ENCODE measurements at places on chromosomes 4 and X.
A peak's percentile ranks its signal among the peaks of the same experiment; 100 is the strongest.

GRCh38 chr4:146271466-146271865, 57.1 kb downstream of the REELD1 start:
- DNase-seq, result no peak

DNA sequence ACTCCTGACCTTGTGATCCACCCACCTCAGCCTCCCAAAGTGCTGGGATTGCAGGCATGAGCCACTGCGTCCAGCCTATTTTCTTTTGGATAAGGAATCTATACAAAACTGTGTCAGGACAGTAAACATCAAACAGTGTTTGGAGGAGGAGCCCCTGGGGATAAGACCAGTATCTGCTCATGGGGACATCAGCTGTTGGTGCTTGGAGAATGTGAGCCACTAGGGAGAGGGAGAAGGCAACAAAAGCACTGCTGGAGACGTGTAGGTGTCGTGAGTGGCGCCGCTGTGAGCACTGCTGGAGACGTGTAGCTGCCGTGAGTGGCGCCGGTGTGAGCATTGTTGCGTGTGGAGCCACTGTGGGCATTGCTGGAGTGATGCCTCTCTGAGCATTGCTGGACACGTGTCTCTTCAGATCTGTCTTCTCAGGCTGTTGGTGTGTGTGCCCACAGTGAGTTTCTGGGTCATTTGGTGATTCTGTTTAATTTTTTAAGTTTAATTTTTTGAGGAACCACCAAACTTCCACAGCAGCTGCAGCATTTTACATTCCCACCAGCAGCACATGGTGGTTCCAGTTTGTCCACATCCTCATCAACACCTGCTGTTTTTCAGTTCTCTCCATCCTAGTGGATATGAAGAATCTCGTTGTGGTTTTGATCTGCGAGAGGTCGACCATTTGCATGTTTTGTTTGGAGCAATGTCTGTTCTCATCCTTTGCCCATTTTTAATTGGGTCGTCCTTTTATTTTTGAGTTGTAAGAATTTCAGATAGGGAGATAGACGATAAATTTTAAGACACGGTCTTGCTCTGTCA, 19.0 kb downstream of the DGKQ start:
- no peak for DNase-seq

DNA sequence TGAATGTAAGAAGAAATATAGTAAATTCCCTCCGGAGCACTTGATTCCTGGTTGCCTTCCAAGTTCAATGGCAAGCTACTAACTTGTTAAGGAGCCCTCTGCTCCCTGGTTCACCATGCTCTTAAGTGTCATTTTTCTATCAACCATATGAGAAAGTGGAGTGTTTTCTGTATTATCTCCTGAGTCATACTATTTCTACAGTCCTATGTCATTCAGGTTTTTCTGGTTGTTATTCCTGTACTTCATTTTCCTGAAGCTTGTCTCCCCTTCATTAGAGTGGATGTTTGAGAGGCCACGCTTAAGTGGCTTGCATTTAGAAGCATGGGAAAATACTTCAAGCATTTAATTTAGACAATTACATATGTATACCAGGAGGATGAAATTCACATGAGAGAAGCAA, 14.7 kb upstream of the EPGN start:
- no peak for DNase-seq

DNA sequence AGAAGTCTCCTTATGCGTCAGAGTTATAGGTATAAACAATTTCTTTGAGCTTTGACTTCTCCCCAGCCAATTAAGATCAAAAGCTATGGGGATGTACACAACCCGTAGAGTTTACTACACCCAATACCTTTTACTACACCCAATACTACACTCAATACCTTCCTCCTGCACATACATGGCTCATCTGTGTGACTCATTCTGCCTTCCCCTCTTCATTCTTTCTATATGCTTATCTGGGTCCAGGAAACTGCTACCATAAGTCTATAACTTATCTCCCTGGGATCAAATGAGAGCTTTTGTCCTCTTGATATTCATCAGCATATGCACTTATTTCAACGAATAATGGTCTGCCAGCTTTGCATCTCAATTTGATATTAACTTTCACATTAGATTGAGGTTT, 28.2 kb downstream of the ANKRD50 start:
- DNase-seq, result no peak

DNA sequence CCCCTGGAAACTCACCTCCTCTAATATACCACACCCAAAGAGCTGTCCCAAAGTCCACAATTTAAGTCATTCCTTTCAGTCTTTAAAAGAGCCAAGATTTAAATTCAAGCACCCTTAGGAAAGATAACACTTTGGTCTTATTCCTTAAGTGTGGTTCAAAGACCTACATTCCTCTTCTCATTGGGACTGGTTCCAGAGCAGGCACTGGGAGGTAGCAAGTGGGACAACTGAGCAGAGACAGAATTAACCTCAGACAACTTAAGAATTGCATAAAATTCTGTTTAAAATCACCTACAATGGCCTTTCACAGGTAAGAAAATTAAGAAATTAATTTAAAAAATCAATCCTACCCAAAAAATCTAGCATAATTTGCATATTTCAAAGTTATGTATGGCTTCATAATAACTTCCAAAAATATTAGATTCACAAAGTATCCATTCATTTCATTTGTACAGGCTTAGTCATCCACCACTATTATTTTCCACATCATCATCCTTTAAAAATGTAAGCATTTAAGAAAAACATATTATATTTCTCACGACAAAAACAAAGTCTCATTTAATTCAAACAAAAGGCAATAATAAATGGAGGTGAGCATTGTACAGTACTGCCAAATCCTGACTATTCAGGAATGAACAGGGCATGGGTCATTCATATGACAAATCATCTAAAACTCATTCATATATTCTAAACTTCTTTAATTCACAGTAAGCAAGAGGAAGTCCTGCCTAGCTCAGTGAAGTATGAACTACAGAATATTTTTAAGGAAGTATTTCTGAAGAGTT, 13.6 kb downstream of the PRSS12 start:
- peak; percentile 8 for DNase-seq

GRCh38 chr4:65600656-65601055, 69.6 kb downstream of the EPHA5 start:
- DNase-seq, result no peak

DNA sequence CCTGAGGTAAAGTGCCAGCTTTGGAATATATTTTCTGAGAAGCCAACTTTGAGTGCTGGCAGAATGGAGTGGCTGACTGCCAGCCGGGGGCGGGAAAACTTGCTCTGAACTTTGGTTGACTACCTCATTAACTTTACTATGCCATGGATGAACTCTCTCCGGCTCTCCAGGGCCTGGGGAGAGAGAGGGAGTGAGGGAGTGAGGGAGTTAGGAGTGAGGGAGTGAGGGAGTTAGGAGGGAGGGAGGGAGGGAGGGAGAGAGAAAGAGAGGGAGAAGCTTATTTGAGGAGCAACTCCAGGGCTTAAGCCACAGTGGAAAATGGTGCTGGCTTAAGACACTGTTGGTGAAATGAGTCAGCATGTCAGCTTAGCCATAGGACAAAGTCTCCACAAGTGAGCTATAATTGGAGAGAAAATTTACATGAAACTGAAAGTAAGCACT, 280.9 kb upstream of the RPS6KA3 start:
- no peak for DNase-seq

GRCh38 chr4:57122959-57123358, 12.8 kb upstream of the IGFBP7 start:
- no peak for DNase-seq

DNA sequence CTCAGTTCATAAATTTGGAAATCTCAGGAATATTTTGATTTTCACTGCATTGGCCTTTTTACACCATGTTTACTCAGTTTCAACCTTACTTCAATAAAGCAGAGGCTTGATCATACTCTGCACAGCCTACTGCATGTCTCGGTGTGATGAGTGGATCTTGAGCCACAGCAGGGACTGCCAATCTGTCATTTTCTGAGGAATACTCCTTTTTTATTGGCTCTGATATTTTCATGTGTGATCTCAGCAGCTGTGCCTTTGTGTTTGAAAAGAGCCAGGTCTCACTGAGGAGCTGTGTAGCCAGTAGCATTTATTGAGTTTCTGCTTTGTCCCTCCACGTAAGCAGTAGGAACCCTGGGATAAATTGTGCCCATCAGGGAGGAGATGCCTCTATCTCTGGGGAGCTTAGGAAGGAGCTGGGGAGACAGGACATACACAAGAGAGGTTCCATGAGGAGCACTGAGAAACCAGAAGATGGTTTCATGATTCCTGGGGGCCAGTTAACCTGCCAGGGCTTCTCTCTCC, 18.9 kb upstream of the TRIM2 start:
- no peak for DNase-seq

- DNase-seq, result peak; percentile 67
Observed at GRCh38 chr4:184503869-184504300, 29.5 kb upstream of the IRF2 start.

DNA sequence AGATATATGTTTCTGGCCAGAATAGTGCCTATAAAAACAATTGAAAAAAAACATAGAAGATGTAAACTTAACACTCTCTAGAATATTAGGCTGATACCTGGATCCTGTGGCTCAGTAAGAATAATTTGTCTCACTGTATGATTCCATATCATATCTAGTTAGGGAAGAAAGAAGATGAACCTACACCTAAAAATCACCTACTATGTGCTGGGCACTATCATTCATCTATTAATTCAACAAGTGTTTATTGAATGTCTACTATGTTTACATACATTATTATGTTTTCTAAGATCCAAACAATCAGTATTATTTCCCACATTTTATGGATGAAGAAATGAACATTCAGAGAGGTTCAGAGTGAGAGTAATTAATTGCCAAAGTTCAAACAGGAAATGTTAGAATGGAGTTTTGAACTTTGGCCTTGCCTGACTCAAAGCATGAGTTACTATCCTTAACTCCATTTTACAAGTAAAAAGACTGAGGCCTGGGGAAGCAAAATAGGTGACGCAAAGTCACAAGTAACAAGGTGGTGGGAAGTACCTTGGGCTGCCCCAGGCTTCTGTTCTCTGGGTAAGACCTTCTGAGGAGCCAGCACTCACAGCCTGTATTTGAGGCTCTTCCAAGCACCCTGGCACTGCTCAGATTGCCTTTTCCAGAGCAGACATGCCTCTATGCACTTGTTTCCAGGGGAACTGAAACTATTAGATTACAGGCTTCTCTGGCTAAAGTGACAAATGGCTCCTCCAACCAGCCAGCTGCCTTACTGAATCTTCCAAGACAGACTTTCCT, 111.1 kb upstream of the ACSL4 start:
- peak; percentile 59 for DNase-seq

- DNase-seq, result no peak
Observed at GRCh38 chrX:48975541-48975940, 3.9 kb upstream of the KCND1 start.

DNA sequence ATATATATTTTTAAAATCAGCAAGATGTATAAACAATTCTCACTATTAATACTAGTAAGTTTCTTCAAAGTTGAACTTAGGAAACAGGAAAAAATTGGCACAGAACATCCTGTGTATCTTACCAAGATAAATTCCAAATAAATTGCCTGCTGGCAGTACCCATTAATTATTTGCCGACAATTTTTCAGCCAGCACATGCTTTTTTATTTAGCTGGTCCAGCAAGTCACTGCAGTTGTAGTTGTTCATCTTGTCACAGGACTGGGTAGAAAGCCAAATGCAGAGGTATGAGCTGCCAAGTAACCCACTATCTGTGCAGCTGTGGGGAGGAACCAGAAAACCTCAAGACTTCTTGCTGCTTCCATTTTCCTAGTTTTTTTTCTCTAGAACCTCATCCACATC, 113.4 kb downstream of the PACRGL start:
- no peak for DNase-seq

- DNase-seq, result no peak
Observed at GRCh38 chrX:57977992-57978391, 67.7 kb upstream of the ZXDA start.

GRCh38 chrX:118189000-118189399, 72.4 kb upstream of the KLHL13 start:
- DNase-seq, result no peak

DNA sequence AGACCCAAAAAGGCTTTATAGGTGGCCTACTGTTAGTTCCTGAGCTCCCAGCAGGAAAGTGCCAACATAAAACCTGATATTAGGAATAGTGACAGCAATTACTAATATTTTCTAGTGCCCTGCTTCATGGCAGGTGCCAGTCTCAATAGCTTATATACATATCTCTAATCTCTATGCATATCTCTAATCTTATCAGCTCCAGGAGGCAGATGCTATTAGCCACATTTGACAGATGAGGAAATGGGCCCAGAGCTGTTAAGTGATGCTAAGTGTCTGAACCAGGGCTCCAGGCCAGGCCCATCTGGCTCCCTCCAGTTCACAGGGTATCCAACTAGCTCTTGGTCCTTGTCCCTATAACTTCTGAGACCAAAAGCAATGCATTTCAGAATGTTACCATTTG, 142.5 kb downstream of the CHIC2 start:
- no peak for DNase-seq

- DNase-seq, result no peak
Observed at GRCh38 chr4:74969507-74970474, 36.9 kb downstream of the PARM1 start.

GRCh38 chr4:69920874-69921273, 10.0 kb upstream of the CSN1S1 start:
- no peak for DNase-seq

- DNase-seq, result peak; percentile 6
Observed at GRCh38 chr4:185265942-185266341, 56.5 kb downstream of the SNX25 start.

DNA sequence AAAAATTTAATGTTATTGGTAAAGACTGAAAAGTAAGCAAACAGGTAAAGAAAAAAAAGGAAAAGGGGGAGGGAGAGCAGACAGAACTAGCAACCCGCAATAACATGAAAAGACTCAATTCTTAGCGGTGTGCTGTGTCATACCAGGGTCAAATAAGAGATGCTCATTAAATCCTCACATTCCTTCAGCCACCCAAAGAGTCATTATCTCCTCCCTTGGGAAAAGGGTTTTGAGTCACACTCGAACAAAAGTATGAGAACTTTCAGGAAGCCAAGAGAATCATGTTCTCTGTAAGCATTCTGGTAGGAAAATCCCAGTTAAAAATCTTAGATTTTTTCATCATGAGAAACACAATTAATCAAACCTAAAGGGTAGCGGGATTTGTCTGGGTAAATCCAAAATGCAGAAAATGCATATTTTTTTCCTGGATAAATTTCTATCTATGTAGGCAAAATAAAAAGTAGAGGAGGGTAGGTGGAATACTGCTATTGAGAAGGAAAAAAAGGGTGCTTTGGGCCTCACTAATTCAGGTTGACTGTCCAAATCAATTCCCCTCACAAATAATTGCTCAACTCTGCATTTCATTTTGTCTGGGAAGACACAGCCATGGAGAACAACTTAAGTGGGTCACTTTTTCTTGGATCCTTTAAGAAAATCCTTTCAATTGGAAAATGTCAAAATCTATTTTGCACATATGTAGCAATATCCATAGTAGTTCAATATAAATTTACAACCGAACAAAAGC, 23.2 kb downstream of the TNIP3 start:
- DNase-seq, result no peak

GRCh38 chr4:183434666-183435190, 9.7 kb upstream of the CDKN2AIP start:
- DNase-seq, result no peak

Data from inflammatory macrophage (primary cell).